Prostate gland (tissue), 2 donors: ENCODE measurements at places on chromosomes 3 and 15.

DNA sequence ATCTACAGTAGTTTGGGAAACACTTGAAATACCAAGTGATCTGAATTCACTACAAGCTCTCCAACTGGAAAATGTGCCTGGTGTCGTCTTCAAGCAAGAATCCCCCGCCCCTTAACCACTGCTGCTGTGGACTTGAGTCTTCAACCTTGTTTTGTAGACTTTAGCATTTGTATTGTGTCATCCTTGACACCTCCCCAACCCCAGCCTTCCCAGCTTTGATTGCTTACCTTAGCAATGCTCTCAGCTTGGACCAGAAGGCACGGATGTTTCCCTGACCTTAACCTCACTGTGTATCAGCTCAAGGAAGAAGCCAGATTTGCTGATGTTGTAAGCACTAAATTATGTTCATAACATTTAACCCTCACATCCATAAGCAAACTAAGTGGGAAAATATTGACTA, 146.4 kb downstream of the IGF1R start:
- DNase-seq = no peak

GRCh38 chr3:14261229-14261628, 82.6 kb downstream of the LSM3 start:
- DNase-seq = peak; percentile 77

GRCh38 chr15:77064539-77065308, 6.2 kb downstream of the TSPAN3 start:
- no peak for DNase-seq

DNA sequence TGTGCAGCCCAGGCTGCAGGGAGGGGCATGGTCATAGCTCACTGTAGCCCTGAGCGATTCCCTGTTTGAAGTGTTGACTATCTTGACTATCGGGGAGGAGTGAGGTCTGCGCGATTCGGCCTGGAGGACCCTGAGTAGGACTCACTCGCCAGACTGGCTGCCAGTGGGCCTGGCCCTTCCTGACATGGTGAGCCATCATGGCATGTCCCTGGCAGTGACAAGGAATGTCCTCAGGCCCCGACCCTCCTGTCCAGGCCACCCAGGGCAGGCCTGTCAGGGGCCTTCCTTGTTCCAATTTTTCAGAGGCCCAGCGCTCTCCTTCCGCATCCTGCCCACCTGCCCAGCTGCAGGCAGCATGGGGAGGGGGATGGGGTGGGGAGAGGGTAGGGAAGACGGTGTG, 5.2 kb upstream of the OCA2 start:
- DNase-seq = no peak

DNA sequence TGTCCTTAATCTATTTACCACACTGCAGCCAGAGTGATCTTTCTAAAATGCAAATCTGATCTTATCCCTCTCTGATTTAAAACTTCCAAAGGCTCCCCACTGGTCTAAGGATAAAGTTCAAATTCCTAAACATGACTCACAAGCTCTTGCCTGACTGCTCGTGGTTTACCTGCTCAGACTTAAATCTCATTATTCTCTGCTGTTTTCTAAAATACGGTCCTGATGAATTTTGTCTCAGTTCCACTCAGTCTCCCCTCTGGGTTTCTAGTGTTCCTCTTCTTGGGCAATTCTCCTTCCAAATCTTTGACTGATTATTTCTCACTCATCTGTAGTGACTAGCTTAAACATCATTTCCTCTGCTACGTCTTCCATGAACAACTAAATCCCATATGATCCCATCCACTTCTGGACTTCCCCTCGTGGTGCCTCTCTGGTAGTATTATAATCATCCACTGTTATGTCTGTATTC, 108.3 kb downstream of the P3H2 start:
- DNase-seq = no peak
